ENCODE measurements at places on chromosomes 3 and 15. TPM values are rescaled to one million over a fixed set of nuclear protein-coding genes. Genes with fewer than 3 reads are reported as not detected.

Gene FEZF2
- total RNA-seq = not detected

DNA sequence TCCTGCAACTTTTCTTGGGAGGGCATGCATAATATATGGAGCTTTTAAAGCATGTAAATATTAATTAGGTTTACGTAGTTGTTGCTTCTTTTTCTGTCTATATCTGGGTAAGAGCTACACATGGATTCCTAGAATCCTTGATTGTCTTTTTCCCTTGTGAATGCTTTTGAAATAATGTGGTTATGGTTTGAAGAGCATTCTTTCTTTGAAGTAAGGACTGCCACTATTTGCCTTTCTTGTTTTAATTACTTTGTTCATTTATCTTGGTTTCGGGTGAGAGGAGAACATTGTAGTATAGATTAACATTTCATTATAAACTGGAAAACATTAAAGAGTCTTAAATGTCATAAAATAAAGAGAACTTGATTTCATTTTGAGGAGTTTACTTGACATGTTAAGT is 674.0 kb downstream of the ZBBX start:
- no peak for DNase-seq

DNA sequence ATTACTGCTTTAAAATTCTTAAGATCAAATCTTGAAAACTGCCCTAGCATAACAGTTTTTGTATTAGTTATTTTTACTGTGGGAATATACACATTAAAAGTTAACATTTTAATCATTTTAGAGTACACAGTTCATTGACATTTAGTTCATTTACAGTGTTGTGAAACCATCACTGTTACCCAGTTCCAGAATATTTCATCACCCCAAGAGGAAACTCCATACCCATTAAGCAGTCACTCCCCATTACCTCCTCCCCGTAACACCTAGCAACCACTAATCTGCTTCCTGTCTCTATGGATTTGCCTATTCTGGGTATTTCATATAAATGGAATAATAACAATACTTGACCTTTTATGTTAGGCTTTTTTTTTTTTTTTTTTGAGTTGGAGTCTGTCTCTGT is 164.1 kb upstream of the LRRFIP2 start:
- DNase-seq = no peak

- no peak for DNase-seq
Observed at GRCh38 chr15:96334705-96335410, 4.4 kb downstream of the NR2F2 start.

DNA sequence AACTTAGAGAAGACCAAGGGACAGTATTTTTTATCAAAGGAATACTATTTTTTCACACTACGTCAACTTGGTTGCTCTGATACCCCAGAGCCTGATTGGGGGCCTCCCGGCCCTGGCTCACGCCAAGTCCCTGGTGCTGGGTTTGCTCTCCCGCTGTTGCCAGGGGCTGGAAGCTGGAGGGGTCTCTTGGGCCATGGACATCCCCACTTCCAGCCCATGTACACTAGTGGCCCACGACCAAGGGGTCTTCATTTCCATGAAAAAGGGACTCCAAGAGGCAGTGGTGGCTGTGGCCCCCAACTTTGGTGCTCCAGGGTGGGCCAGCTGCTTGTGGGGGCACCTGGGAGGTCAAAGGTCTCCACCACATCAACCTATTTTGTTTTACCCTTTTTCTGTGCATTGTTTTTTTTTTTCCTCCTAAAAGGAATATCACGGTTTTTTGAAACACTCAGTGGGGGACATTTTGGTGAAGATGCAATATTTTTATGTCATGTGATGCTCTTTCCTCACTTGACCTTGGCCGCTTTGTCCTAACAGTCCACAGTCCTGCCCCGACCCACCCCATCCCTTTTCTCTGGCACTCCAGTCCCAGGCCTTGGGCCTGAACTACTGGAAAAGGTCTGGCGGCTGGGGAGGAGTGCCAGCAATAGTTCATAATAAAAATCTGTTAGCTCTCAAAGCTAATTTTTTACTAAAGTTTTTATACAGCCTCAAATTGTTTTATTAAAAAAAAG is 20.3 kb upstream of the BSN start:
- DNase-seq = no peak

DNA sequence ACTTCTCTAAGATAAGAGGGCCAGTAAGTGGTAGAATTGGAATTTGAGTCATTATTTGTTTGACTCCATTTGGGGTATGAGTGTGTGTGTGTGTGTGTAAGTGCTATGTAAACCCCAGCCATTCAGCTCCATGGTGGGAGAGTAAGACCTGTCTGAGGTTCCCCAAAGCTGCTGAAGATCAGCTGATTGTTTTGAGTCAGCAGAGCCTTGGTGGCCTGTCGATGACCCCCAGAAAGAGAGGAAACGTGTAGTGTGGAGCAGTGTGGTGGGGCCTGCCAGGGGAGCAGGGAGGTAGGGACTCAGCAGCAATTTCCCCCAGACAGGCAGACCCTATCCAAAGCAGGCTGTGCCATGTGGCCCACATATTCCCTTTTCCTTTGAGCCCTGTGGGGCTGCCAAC is 5.3 kb downstream of the DVL3 start:
- DNase-seq = no peak

DNA sequence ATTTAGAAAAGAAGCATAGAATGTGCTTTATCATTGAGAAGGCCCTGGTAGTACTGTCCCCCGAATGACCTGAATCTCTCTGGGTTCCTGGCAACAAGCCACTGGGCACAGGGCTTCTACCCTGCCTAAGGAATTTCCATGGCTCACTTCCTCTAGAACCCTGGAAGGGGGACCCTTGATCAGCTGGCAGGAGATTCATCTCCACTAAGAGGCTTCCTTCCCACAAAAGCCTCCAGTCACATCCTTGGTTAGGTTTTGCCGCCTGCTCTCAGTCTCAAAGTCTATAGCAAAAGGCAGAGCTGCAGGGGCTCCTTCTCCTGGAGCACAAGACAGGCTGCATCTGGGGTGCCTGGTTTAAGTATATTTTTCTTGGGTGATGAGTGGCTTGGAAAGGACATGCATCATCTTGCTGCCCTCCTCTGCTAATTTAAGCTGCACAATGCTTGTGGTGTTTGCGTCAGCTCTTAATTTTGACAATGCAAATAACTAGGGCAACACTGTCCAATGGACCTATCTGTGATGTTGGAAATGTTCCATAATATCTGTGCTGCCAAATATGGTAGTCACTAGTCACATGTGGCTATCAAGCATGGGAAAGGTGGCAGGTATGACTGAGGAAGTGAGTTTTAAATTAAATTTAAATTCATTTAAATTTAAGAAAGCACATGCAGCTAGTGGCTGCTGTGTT is 33.4 kb upstream of the RARRES1 start:
- DNase-seq = peak; percentile 63
